ENCODE measurements at places on chromosomes 2 and 18.

- no peak for DNase-seq
Observed at GRCh38 chr18:13183790-13184189, 34.8 kb upstream of the LDLRAD4 start.

DNA sequence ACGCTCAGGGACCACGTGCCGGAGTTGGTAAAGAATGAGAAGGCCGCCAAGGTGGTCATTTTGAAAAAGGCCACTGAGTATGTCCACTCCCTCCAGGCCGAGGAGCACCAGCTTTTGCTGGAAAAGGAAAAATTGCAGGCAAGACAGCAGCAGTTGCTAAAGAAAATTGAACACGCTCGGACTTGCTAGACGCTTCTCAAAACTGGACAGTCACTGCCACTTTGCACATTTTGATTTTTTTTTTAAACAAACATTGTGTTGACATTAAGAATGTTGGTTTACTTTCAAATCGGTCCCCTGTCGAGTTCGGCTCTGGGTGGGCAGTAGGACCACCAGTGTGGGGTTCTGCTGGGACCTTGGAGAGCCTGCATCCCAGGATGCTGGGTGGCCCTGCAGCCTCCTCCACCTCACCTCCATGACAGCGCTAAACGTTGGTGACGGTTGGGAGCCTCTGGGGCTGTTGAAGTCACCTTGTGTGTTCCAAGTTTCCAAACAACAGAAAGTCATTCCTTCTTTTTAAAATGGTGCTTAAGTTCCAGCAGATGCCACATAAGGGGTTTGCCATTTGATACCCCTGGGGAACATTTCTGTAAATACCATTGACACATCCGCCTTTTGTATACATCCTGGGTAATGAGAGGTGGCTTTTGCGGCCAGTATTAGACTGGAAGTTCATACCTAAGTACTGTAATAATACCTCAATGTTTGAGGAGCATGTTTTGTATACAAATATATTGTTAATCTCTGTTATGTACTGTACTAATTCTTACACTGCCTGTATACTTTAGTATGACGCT lies 5.8 kb downstream of the MYCN start:
- DNase-seq, result no peak

DNA sequence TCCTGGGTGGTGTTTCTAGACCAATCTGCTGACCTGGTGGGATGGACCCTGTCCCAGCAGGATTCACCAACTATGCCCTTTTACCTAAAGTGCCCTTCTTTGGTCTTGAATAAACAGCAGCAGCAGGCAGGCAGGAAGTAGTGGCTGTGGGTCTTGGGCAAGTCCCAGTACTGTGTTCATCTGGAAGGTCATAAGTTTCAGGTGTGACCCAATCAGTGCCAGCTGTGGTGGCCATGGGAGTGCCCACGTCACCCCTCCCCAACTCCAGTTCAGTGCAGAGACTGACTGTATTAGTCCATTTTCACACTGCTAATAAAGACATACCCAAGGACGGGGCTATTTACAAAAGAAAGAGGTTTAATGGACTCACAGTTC lies 148.3 kb upstream of the SRD5A2 start:
- no peak for DNase-seq

- no peak for DNase-seq
Observed at GRCh38 chr2:179886-180285, 83.9 kb downstream of the SH3YL1 start.

GRCh38 chr2:22406625-22407024 lies 978.4 kb upstream of the KLHL29 start:
- DNase-seq, result no peak

DNA sequence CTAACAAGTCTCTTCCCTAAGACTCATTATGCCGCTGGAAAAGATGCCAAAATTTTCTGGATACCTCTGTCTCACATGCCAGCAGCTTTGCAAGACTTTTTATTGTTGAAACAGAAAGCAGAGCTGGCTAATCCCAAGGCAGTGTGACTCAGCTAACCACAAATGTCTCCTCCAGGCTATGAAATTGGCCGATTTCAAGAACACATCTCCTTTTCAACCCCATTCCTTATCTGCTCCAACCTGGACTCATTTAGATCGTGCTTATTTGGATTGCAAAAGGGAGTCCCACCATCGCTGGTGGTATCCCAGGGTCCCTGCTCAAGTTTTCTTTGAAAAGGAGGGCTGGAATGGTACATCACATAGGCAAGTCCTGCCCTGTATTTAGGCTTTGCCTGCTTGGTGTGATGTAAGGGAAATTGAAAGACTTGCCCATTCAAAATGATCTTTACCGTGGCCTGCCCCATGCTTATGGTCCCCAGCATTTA lies 26.3 kb downstream of the DHRS9 start:
- peak; percentile 71 for DNase-seq

GRCh38 chr2:189018631-189019030 lies 44.5 kb downstream of the COL3A1 start:
- DNase-seq, result no peak

DNA sequence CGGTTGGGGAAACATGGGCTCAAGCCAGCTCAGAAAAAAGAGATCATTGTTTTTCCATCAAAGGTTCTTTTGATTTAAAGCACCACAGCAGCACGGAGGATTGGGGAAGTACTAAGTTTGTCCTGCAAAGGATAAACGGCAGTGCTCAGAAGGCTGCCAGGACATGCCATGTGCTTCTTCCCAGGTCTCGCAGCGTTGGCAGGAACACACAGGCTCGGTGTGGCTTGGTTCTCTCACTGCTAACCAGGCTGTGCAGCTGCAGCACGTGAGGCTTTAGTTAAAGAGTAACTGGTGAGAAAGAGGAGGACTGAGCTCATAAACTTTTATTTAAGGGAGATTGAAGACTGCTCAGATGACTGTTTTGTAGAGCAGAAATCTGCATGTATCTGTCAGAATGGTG lies 264.3 kb downstream of the TSN start:
- no peak for DNase-seq

- DNase-seq, result no peak
Observed at GRCh38 chr2:128486640-128487375, 168.1 kb upstream of the HS6ST1 start.

DNA sequence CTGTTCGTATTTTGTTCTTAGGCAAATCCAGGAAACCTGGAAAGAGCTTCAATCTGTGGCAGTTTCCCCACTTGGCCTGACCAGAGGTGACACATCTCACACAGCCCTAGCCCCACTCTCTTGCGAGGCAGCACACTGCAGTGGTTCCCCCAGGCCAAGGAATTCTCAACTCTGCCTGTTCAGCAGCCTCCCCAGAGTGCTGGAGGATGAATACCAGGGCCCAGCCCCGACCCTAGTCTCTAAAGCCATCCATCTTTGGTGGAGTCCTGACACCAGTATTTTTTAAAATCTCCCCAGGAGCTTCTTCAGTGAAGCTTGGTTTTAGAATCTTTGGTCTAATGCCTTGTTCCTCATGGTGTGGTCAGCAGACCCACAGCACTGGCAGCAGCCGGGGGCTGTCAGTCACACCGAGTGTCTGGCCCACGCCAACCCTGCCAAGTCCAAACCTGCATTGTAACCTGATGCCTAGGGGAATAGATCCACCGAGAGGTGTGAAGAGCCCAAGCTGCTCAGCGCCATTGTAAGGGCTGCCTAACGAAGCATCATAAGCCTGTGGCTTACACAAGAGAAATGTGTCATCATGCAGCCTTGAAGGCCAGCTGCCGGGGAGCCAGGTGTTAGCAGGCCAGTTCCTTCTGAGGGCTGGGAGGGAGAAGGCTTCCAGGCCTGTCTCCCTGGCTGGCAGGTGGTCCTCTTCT lies 428.7 kb upstream of the ID2 start:
- DNase-seq, result no peak

DNA sequence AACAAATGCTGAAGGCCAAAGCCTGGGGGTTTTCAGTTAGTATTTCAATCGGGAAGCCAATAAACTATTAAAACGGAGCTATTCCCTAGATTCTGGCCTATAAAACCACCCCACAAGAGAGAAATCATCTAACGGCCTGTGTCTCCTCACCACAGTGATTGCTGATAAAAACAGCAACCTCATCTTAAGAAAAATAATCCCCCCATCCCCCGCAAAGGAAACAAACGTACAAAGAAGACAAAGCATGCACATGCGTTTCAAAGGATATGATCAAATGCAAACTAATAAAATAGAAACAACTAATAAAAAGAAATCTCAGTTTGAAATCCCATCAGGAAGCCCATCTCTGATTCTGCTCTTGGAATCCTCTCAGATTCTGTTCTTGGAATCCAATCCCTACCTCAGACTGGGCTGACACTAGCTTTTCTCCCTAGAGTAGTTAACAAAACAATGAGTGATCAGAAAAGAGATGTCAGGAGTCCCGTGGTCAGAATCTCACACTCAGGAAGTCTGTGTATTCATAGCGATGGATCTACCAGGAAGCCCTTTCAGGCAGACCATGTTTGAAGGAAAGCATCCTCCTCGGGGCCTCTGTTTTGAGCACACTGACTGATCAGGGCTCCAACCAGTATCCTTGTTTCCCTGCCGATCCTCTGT lies 150.7 kb downstream of the THADA start:
- DNase-seq, result no peak

- no peak for DNase-seq
Observed at GRCh38 chr2:224369028-224369632, 32.8 kb downstream of the FAM124B start.

DNA sequence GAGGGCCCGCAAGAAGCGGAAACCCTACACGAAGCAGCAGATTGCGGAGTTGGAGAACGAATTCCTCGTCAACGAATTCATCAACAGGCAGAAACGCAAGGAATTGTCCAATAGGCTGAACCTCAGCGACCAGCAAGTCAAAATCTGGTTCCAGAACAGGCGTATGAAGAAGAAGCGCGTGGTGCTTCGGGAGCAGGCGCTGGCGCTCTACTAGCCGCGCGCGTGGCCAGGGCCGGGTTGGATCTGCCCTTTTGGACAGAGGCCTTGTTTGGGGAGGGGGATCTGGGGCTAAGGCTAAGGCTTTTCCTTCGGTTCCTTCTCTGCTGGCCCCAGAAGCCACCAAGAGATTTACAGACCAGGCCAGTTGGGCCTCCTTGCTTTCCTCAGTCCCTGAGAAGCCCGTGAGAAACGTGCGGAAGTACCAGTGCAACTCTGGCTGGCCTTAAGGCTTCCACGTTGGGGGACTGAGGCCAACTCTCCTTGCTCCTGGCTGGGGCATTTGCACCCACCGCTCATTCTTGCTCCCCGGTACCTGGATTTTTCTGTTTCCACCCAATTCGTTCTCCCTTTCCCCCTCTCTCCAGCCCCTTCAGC lies 1.0 kb downstream of the HOXD12 start:
- no peak for DNase-seq

DNA sequence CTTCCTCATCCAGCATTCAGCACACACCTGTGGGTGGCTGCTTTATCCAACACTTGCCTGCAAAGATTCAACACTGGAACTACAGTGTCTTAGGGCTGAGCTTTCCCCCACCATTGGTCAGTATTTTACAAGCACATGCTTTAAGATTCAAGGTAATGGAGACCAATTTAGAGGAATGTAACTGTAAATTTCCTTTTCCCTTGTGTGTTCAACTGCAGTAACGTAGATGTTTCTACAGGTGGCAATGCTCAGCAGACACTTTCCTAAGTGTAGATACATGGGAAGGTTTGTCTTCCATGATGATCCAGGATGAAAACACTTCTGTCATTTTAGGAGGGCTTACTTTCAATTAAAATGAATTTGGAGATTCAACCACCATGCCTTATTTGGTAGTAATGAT lies 143.6 kb upstream of the PXDN start:
- DNase-seq, result no peak

GRCh38 chr18:42813570-42813969 lies 301.9 kb downstream of the RIT2 start:
- no peak for DNase-seq

DNA sequence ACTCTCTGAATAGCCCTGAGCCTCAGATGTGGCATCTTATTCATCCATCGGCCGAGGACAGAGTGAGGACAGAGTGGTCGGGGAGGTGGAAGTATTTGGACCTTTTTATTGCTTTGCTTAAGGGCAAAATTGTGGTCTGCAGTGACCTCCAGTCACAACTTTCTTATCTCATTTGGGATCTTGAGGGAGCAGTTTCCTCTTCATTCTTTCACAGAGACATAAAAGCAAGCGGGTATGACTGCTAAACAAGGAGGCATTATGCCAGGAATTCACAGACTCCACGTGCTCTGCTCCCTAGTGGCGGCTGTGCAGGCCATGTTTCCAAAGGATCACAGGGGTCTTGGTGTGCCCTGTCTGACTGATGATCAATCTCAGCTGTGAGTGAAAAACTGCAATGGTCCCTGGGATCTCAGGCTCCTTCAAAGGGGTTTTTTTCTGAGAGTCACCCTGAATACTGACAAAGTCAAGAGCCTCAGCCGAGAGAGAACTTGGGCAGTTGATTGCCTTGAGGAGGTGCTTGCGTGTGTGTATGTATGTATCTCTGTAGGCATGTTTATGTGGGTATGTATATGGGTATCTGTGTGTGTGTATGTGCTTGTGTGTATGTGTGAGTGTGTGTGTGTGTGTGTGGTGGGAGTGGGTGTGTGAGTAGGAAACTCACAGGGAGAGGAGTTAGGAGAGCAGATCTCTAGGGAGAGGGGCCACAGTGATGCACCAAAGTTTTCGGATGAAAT lies 47.7 kb downstream of the RAPGEF4 start:
- peak; percentile 98 for DNase-seq

GRCh38 chr2:67627456-67628207 lies 230.5 kb downstream of the ETAA1 start:
- DNase-seq, result no peak

GRCh38 chr2:127623388-127624319 lies 22.3 kb upstream of the GPR17 start:
- no peak for DNase-seq

DNA sequence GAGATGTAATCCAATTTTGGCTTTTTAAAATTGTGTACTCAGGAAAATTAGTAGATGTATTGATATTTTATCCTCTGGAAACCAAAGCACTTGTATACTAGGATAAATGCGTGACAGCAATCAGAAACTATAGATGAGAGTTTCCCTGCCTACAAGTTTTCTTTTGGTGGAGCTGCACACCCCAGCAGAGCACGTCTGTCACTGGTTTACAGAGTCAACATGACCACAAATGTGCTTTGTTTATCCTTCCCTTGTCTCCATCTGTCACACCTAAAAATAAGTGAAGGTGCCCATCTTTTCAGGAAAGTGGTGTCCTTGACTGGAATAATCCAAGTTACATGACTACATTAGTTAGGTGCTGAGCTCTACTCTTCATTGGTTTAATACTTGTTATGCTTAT lies 210.4 kb upstream of the DSEL start:
- DNase-seq, result no peak
